ENCODE measurements at places on chromosomes 5 and 9.

GRCh38 chr9:115746496-115746895, 407.1 kb upstream of the PAPPA start:
- DNase-seq: no peak

DNA sequence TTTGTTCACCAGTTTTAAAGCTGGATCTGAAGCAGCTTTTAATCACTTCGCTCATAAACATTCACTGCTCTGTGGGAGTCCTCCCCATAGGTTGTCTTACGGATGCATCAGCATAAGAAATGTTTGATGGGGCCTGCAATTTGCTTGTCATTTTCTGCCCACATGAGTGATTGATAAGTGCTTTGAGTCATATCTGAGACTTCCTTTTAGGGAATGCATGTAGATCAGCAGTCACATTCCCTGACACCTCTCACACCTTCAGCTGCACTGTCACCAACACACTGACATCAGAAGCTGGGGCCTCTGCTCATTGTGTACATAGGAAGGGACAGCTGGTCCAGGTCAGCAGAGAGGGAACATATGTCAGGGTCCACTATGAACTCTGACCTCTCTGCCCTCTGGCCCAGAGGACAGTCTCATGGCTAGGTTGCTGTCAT, 84.1 kb upstream of the SPATA31D4 start:
- no peak for DNase-seq

GRCh38 chr9:112033237-112034215, 136.9 kb downstream of the UGCG start:
- DNase-seq: no peak

DNA sequence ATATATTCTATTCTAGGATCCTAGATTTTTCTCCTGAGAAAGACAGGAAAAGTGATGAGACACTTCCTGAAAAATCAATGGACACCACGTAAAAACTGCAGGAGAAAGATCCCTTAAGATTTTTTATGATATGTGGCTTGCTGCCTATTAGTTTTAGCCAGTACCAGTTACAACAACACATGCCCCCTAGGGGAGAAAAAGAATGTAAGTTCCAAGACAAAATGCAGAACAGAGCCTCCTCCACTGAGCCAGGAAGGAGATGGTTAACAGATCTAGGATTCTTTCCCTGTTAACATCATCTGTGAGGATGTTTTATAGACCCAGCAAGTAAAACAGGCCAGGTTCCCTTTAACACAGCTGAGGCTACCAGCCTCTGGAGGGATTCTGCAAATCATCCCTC, 574.7 kb downstream of the TLE4 start:
- no peak for DNase-seq

GRCh38 chr9:93574900-93575795, 1.2 kb upstream of the PHF2 start:
- DNase-seq: no peak

All from caudate nucleus (tissue), 63 donors.